ENCODE measurements at places on chromosomes 3 and 15.

- no peak for DNase-seq
These were observed 13.6 kb upstream of the ADAMTS17 start for GRCh38 chr15:100355342-100355741.

- no peak for DNase-seq
These were observed 13.4 kb downstream of the FHIT start for GRCh38 chr3:61237858-61238257.

DNA sequence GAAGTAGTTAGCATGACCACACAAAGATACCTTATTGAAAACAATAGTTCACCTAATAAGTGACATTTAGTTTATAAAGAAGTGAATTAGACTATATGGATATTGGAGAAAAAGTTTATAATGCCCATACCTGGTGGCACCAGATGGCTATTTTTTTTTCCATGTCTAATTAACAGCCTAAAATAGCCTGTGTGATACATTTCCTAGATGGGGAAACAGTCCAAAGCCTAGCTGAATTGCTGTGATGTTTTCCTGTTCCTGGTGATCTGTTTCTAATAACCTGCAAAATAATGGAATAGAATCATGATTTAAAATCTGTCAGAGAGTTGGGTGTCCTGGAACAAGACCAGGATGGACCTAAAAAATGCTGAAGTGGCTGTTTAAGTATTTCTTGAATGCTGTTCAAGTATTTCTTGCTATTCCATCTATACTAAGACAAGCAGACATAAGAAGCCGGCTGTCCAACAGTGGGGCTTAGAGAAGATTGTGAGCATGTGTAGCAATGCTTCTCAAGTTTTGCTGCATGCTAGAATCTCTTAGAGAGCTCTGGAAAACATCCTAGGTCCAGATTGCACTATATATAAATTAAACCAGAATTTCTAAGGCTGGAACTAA, 31.3 kb downstream of the LRRC3B start:
- DNase-seq, result no peak

DNA sequence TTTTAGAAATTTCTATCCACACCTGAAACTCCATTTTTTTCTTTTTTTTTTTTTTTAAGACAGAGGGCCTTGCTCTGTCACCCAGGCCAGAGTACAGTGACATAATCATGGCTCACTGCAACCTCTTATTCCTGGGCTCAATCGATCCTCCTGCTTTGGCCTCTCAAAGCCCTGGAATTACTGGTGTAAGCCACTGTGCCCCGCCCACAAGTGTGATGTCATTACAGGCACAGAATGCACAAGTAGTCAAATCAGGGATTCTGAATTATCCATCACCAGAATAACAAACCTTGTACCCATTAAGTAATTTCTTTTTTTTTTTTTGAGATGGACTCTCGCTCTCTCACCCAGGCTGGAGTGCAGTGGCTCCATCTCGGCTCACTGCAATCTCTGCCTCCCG, 1.9 kb downstream of the UQCRC1 start:
- no peak for DNase-seq

- no peak for DNase-seq
These were observed 18.9 kb downstream of the RGMA start for GRCh38 chr15:93070132-93070531.

DNA sequence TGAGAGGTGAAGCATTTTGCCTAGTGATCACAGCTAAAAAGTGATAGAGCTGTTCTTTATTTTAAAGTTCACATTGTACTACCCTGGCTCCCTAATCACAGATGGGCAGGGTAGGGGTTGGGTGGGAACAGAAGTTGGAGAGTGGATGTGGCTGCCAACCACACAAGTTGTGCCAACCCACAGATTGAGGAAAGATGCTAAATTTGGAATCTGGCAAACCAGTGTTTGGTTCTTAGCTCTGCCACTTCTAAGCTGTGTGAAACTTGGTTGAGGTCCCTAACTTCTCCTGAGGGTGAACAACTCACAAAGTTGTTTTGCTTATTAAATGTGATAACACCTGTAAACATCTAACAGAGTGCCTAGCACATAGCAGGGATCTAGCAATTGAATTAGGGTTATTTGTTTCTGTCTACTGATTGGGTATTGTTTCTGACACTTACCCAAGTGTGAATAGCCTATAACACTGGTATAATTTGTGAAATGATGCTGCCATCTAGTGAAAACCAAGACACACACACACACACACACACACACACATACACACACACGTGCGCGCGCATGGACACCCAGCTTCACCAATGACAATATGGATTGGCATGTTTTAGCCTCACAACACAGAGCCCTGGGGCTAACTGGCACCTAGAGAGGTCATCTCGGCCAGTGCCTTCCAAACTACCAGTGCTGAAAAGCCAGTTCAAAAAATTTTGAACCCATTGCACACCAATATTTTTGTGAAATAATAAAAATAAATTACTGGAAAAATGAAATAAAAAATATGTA, 25.3 kb downstream of the ADGRG7 start:
- no peak for DNase-seq

DNA sequence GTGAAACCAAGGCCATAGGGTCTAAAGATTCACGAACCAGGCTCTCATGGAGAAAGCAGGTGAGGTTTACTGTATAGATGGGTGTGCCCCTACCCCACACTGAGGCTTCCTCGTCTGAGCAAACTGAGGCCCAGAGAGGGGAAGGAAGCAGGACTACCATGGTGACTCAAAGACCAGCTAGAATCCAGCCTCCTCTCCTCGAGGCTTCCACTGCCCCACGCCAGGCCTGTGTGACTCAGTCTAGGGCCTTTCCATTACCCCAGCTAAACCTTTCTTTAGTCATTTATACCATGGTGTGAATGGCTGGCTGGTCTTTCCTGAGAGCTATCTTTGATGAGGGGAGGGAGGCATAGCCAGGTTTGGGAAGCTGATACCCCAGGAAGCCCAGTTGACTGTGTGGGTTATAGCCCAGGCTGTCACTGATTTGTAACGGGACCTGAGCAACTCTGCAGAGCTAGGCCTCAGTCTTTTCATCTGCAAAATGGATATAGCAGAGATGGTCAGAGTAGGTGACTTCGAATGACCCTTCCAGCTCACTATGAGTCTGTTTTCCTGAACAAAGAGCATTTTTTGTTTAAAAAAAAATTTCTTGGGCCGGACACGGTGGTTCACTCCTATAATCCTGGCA, 3.0 kb upstream of the RHO start:
- no peak for DNase-seq

GRCh38 chr3:188918093-188918492, 253.7 kb upstream of the TPRG1 start:
- DNase-seq, result no peak

GRCh38 chr3:193873426-193874201, 262.3 kb upstream of the HES1 start:
- DNase-seq, result no peak

DNA sequence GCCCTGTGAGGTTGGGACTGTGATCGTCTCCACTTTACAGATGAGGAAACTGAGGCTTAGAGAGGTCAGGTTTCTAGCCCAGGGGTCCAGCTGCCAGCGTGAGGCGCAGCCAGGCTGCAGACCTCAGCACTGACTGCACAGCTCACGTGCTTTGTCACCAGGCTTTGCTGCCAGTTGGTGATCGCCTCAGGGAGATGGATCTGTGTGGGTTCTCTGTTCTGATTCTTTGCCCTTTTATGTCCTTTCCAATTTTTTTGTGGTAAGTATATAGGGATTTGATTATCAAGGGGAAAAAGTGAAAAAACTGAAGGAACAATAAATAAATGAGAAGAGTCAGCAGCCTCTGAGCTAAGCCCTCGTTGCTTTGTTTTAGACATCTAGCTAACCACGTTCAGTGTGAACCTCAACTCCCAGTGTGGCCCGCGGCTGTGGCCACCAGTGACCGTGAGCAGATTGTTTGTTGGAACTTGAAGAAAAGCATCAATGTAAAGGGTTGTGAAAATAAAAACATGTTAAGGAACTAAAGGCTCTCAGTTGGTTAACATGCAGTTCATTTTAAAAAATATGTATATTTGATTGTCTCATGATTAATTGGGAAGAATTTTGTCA, 117.6 kb downstream of the PDE8A start:
- no peak for DNase-seq

DNA sequence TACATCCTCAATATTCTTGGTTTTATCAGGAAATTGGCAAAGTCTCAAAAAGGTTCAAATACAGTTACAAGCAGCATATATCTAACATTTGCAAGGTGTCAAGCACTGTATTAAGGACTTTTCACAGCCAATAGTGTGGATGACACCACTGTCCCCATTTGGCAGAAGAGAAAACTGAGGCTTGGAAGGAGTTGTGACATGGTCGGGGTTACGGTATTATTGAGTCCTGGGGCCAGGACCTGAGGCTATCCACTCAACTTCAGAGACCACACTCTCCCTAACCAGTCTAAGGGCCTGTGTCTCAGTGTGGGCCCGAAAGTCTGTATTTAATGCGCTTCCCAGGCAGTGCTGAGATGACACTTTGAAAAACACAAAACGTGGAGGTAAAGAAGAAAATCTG, 99.1 kb downstream of the FOXP1 start:
- DNase-seq, result no peak

- no peak for DNase-seq
These were observed 11.1 kb downstream of the SIAH2 start for GRCh38 chr3:150751781-150752263.

DNA sequence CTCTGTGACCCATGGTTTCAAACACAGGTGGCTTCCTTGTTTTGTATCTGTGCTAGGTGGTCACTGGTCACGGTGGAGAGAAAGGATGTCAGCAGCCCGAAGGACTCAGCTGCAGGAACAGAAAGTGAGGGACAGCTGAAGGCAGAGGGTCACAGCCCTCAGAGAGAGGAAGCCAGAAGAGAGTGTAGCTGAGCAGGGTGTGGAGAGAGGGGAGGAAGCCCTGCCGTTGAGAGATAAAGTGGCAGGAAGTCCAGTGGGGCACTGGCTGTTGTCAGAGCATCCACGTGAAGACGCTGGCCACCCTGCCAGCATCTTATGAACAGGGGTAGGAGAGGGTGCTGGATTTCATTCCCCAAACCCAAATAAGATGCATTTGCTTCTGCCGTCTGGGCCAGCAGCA, 36.9 kb downstream of the LIMD1 start:
- DNase-seq, result peak; percentile 19

- DNase-seq, result peak; percentile 76
These were observed 61.0 kb upstream of the SLC24A5 start for GRCh38 chr15:48059791-48060190.

GRCh38 chr15:29765898-29766527, 56.3 kb downstream of the TJP1 start:
- DNase-seq, result no peak

DNA sequence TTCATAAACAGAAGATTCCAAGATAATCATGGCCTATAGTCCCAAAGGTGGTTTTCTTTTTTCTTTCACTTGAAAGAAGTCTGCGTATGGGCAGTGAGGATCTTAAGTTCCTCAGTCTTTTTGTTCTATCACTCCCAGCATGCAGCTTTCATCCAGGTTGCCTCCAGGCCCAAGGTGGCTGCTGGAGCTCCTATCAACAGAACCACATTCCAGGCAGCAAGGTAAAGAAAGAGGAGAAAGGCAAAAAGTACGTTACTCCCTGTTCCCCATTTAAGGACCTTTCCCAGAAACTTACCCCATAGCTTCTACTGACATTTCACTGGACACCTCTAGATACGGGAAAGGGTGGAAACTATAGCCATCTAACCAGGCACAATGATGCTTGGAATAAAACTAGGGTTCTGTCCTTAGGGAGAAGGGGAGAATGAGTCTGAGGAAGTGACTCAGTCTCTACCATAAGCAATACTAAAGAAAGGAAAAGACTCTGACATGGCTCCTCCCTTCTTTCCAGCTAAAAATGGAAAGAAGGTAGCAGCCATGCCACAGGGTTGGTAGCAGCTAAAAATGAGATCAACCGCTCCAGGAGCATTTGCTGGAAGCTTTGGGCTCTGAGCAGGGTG, 313.9 kb upstream of the NR2E3 start:
- DNase-seq, result no peak

- no peak for DNase-seq
These were observed 165.5 kb downstream of the NECTIN3 start for GRCh38 chr3:111236836-111237713.

GRCh38 chr3:22364851-22365250, 613.8 kb upstream of the ZNF385D start:
- DNase-seq, result no peak

GRCh38 chr3:149273096-149273751, 51.6 kb upstream of the CP start:
- peak; percentile 67 for DNase-seq

DNA sequence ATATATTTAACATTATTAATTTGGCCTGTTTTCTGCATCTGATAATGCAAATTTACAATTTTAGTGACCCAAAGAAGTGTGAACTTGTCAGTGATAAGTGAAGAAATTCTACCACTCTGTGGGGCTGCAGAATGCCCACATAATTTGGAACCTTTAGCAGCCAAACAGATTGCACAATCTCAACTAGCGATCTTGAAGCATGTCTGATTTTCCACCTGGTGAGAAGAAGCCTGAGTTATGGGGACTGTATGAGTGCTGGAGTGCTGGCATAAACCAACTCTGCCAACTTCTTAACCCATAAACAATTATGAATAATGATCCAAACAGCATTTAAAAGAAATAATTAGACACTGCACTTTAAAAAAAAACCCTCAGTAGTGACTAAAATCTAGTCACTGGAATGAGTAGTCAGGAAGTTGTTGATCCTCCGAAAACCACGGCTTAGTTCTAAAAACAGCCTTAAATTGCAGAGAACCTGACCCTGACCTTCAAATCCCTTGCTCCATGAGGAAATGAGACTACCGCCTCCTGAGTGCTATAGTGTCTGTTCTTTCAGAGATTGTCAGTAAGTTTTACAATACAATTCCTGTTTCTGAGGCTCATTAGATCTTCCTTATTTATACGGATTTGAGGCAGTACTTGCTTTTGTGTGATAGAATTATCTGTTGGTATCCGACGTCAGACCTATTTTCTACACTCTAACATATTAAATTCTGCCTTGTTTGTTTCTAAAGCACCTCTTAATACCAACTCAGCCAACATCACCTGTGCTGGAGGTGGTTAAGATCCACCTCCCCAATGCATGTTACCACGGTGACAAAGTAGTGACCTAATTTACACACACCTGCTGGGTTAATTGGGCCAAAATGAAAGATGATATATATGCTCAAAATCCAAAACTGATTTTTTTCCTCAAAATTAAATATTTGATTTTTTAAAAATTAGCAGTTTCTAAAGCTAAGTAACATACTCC, 267.7 kb downstream of the ZBTB20 start:
- DNase-seq, result no peak

DNA sequence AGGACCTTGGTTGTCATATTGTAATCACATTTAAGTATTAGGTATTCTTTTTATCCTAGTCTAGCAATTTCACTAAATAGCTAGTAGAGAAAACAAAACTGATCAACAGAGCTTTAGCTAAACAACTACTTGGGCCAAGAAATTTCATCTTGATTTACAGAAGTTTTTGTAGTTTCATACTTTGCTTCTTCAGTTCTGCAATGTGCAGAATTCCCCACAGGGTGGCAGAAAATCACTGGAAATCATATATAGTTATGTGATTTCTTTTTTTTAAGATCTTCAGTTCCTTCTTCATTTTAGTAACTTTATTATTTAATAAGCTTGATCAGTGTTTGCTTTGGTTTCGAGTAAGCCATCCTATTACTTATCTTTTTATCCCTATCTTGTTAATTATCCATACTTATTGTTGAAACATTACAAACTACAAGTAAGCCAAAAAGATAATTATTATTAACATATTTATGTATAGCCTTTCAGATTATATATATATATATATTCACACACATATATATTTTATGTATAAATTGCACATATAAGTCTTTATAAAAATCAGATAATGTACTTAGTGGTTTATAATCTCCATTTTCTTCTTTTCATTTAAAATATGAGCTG, 2.2 kb upstream of the BNIP2 start:
- DNase-seq, result no peak

GRCh38 chr3:33869977-33870376, 71.5 kb downstream of the PDCD6IP start:
- DNase-seq, result no peak

- no peak for DNase-seq
These were observed 236.6 kb upstream of the TLE3 start for GRCh38 chr15:70334286-70334685.

Measured in kidney (tissue), 22 donors.